HAP-1 (cell line): ENCODE measurements at places on chromosomes 3 and 15.

DNA sequence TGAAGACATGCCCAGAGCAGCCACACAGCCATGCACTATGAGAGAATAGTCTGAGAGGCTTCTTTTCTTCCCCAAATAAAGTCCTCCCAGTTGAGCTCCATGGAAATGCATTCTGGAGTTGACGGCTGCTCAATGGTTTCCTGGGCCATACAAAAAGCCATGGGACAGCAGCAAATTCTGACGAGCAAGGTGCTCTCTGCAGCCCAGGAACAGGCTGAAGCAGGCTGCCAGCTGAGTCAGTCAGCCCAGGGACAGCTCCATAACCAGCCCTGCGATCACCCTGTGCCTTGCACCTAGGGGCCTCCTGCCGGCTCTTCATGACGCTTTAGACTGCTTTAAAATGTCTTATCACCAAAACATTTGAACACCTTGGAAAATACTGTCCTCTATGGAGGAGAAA, 256.3 kb upstream of the CHRNA7 start:
- DNase-seq: no peak

DNA sequence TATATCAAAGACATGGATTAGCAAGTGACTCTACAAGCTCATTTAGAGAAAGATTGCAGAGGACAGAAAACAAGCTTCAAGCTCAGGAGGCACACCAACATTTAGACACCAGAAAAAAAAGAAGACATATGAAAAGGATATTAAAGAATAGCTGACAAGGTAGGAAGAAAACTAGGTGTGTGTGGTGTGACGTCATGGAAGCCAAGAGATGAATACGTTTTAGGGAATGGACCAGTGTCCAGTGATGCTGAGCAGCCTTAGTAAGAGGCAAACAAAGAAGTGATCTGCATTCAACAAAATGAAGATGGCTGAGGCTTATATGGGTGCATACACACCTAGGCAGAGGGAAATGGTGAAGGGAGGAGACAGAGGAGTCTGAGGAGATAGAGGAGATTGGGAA, 377.4 kb downstream of the ROBO1 start:
- DNase-seq: no peak

DNA sequence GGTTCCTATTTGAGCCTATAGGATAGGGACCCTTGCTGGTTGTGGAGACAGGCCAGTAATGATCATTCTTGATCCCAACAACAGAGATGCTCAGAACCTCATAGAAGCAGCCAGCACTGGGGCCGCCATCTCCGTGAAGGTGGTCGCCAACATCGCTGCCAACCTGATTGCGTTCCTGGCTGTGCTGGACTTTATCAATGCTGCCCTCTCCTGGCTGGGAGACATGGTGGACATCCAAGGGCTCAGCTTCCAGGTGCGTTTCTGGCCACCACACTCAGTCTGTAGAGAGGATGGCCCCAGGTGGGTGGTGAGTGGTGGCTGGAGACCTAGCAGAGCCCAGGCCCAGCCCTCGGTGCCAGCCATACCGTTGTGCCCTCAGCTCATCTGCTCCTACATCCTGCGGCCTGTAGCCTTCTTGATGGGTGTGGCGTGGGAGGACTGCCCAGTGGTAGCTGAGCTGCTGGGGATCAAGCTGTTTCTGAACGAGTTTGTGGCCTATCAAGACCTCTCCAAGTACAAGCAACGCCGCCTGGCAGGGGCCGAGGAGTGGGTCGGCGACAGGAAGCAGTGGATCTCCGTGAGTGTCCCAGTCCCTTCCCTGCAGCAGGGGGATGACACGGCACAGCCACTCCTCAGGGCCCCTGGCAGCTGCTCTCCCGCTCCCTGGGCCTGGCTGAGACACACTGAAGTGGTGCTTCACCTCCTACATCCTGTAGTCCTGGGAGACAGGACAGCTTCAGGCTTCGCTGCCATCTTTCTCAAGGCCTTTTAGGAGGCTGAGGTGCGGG, 46.5 kb upstream of the PDE8A start:
- no peak for DNase-seq

GRCh38 chr3:123951522-123952447, 9.2 kb downstream of the CCDC14 start:
- DNase-seq: no peak

DNA sequence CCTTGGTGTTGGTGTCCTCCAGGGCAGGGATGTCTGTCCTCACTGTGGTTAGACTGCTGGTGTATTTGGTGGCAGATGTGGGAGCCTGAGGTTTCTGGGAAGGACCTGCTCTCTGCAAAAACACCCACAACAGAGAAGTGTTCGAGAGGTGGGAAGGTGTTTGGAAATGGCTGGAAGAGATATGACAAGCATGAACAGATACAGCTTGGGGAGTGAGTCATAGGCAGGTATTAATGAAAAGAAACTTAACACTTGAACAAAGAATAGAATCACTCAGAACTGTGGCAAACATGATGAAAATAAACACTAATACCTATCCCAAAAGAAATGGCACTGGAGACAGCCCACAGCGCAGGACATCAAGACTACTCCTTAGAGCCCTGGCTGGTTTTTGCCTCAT, 192.4 kb upstream of the RORA start:
- DNase-seq: no peak

DNA sequence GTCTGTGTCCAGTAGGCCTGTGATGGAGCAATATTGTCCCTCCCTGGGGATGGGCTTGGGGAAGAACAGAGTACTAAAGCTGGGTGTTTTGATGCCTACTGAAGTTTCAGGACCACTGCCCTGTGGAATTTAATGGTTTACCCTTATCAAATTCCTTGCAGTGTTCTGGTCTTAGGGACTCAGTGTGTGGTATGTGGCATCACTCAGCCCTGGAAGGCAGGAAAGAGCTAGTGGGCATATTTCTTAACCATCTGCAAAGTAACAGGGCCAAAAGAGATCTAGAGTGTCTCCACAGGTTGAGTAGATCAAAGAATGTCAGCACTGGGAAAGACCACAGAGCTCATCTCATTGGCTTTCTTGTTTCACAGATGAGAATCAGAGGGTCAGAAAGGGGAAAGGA, 11.8 kb upstream of the SCN10A start:
- DNase-seq: no peak

DNA sequence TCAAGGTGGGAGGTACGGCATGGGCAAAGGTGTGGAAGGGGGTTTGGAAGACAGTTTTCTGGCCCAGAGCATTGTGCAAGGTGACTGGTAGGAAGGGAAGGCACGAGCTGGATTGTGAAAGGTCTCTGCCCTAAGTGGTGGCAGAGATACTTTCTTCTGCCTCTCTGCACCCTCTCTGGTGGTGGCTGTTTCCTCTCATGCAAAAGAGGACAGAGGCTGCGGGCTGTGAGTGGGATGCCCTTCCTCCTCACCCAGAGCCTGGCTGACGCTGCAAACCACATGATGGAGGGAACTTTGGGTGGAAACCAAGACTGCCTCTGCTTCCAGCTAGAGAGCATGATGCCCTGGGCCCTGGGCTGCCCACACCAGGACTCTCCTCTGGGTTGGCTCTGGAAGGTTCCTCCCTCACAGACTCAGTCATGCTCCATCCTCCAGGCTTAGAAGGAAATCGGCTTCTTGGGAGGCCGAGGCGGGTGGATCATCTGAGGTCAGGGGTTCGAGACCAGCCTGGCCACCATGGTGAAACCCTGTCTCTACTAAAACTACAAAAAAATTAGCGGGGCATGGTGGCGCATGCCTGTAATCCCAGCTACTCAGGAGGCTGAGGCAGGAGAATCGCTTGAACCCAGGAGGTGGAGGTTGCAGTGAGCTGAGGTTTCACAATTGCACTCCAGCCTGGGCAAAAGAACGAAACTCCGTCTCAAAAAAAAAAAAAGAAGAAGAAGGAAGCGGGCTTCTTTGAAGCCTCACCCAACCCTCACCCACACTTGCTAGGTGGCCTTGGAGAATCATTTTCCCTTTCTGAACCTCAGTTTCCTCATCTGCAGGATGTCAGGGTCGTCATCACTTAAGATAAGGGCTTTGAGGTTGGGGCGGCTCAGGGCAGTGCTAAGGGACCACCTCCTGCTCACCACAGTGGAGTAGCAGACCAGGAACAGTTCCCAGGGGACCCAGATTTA, 8.3 kb downstream of the PSTPIP1 start:
- no peak for DNase-seq

DNA sequence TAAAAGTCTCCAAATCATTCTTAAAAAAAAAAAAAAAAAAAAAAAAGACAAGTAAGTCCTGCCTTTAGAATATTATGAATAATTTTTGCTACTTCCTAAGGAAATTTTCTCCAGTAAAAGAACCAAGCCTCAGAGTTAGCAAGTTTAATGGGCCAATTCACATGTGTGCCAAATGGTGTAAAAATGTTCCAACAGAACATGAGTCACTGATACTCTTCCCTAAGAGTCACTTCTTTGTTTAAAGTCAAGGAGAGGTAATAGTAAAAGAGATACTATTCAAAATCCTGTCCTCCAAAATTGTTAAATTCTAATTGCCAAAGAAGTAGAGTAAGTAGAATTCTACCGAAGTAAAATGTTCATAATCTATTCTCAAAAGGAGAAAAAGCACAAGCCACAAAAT, 17.7 kb upstream of the CPA3 start:
- no peak for DNase-seq

DNA sequence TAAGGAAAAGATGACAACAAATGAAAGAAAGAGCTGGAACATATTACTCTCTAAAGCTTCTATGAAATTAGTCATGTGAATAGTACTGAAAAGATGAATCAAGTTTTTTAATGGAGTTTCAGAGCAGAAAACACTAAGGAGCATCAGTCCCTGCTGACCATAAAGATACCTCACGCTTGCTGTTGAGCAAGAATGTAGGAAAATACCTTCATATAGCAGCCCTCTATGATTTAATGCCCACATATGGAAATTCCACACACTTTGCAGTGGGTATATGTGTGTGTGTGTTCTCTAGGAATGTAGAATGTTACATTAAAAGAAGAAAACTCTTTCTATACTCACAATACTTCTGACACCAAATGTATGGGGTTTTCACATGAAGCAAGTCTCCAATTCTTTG, 355.0 kb downstream of the ERC2 start:
- no peak for DNase-seq

- DNase-seq: no peak
These were observed 240.0 kb upstream of the CFAP20DC start for GRCh38 chr3:59289831-59290230.

DNA sequence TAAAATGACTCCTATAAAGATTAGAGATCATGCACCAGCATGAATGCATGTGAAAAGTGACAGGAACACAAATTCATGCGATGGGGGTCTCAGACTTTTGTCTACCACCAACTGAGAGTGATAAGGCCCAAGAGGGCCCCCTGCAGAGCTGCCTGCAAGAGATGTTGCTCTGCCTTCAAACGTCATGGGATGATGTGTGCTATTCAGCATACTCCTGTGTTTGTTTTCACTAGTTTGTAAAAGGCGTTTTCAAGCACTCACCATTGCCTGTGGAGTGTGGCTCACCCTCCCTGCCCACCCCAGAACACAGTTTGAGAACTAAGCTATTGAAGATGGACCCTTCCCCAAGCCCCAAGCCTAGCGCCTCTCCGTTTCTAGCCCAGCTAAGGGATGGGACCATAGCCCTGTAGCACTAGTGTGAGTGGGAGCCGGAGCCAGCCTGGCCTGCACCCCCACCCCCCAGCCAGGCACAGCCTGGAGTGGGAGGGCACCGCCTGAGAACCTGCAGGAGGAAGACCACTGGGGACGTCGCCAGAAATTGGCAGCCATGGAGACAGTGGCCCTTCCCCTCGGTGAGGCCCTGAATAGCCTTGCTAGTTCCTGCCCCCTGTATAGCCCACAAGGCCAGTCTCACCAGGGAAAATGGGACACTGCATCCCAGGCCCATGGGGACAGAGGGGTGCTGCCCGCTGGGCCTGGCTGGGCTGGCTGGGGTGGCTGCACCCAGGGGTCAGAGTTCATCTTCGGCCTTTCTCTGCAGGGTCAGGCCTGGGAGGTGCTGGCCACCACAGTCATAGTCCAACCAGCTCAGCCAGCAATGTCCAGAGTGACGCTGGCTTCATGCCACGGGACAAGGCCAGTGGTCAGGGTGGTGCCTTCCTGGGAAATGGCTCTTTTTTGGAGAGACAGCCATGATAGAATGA, 22.6 kb upstream of the KLF13 start:
- no peak for DNase-seq

GRCh38 chr3:196965112-196965803, 3.4 kb downstream of the PIGZ start:
- DNase-seq: no peak

DNA sequence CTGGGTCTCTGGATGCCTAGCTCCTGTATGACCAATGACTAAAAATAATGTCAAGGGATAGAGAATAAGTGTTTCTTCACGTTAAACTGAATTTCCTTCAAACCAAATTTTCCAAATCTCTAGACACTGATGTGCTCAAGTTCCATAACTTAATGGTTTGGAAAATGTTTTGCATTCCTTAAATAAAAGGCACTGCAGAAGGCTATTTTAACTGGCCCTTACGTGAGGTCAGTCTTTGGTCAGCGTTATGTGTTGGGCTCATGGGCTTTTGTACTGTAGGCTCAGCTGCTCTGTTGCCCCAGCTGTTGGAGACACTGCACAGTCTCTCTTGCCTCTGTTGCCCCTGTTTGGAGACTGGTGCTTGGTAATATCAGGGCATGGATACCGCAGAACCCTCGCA, 188.5 kb downstream of the TPRG1 start:
- DNase-seq: no peak

- no peak for DNase-seq
These were observed 221.3 kb downstream of the DTWD1 start for GRCh38 chr15:49842031-49842730.

DNA sequence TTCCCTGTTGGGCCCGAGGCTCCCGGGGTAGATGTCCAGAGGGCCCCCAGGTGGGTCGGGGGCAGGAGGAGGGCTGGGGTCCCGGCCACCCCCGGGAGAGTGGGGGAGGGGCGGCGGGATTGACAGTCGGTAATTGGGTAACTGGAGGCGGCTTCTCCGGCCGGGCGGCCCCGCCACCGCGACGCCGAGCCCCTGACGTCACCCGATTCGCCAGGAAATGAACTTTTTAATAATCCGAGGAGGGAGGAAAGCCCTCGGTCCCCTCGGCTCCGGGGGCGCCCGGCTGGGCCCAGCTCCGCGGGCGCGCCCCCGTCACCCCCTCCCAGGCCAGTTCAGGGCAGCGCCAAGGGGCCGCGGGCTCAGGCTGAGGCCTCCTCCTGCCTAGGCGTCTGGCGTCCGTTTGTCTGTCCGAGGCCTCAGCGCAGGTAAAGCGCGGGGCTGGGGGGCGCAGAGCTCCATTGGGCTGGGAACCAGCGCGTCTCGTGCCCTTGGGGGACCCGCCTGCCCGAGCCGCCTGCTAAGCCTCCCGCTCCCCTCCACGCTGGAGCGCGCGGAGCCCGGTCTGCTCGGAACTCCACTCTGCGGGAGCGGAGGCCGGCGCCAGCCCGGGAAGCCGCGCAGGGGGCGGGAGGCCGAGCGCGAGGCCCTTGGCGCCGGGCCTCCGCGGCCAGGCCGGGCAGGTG, 3.9 kb downstream of the GATA2 start:
- peak; percentile 70 for DNase-seq
